Upper lobe of right lung (tissue), 1 donor: ENCODE measurements at places on chromosomes 11 and 22. TPM values are rescaled to one million over a fixed set of nuclear protein-coding genes. Genes with fewer than 3 reads are reported as not detected.

GRCh38 chr11:20042811-20043341 lies 117.4 kb downstream of the DBX1 start:
- DNase-seq, result no peak

DNA sequence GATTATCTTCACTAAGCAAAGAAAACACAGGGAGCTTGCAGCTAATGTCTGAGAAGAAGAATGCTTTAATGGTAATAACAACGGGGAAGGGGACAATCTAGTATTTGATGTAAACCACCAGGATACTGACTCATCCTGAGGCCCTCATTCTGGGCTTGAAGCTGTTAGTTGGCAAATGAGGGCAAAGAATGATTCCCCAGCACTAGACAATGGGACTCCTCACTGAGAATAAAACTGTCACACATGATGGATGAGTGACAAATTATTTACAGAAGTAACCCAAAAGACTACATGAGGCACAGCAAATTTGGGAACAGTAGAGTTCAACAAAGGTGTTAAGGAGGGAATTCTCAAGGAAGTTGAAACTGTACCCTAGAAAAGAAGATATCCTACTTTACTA lies 76.3 kb downstream of the FAM168A start:
- DNase-seq, result no peak

- no peak for DNase-seq
Measured at GRCh38 chr22:43505423-43505822, 93.6 kb downstream of the MPPED1 start.

DNA sequence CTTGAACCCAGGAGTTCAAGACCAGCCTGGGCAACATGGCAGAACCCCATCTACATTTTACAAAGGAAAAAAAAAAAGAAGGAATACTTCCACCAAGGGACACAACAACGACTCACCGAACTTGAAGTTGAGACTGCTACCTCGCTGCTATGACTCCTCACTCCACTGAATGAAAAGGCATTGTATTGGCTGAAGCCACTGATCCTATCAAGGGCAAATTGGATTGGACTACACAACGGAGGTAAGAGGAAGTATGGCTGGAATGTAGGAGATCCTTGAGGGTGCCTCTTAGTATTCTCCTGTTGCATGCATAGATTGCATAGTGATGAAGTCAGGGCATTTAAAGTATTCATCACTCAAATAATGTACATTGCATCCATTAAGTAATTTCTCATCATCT lies 97.9 kb downstream of the CWF19L2 start:
- DNase-seq, result no peak

GRCh38 chr11:76410851-76411357 lies 29.8 kb downstream of the GVQW3 start:
- DNase-seq, result no peak

DNA sequence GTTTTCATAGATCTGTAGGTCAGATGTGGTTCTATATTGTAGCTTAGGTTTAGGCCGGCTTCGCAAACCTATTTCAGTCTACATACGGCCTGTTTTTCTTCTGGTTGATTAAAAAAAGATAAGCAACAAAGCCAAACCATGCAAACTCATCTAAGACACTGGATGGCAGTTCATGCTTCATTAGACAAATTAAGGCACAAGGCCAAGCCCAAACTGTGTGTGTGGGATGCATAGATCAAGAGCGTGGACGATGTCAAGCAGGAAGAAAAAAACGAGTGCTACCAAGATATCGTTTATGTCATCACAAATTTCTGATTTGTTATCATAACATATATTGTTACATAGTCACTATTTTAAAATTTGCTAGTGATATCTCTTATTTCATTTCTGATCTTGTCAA lies 357.6 kb upstream of the KIRREL3 start:
- DNase-seq, result no peak

- no peak for DNase-seq
Measured at GRCh38 chr11:17722000-17722643, 2.8 kb downstream of the MYOD1 start.

DNA sequence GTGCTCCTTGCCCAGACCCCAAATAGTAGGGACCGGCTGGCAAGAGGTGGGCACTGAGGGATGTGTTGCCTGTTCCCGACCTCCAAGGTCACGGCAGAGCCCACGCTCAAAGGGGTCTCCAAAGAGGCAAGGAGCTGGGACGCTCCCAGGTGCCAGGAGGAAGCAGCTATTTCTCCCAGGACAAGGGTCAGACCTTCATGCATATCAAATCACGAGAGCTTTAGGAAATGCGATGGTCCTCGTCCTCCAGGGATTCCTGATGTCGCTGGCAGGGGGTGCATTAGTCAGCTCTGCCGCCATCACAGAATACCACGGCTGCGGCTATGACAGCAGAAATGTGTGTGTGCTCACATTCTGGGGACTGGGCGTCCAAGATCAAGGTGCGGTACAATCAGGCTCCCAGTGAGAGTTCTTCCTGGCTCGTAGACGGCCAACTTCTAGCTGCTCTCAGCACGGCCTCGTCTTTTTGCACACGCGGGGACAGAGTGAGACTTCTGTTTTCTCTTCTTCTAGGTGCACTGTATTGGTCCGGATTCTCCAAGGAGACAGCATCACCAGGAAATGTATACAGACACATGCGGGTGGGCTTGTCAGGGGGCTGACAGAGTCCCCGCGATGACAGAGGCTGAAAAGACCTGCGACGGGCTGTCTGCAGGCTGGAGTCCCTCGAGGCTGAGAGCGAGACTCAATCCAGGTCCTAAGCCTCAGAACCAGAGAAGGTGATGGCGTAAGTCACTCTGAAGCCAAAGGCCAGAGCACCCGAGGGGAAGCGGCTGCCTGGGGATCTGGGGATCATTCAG lies 81.6 kb downstream of the SHANK2 start:
- DNase-seq, result peak; percentile 56

Gene KCNJ4
- total RNA-seq, result not detected

Gene OR51E2
- total RNA-seq, result not detected
